ENCODE measurements at places on chromosomes 12 and 14.

GRCh38 chr12:82919388-82920054 is 232.8 kb downstream of the TMTC2 start:
- DNase-seq = no peak

GRCh38 chr12:15116086-15116485 is 105.1 kb downstream of the RERG start:
- no peak for DNase-seq

GRCh38 chr12:106461730-106462129 is 104.2 kb downstream of the POLR3B start:
- no peak for DNase-seq

GRCh38 chr12:128852026-128852698 is 1.1 kb upstream of the GLT1D1 start:
- DNase-seq = no peak

- peak; percentile 71 for DNase-seq
Observed at GRCh38 chr14:55580470-55581341, 699 bp downstream of the KTN1 start.

GRCh38 chr14:94337274-94337673 is 14.1 kb upstream of the SERPINA6 start:
- DNase-seq = no peak

- peak; percentile 6 for DNase-seq
Observed at GRCh38 chr12:30719060-30719459, 23.4 kb upstream of the IPO8 start.

DNA sequence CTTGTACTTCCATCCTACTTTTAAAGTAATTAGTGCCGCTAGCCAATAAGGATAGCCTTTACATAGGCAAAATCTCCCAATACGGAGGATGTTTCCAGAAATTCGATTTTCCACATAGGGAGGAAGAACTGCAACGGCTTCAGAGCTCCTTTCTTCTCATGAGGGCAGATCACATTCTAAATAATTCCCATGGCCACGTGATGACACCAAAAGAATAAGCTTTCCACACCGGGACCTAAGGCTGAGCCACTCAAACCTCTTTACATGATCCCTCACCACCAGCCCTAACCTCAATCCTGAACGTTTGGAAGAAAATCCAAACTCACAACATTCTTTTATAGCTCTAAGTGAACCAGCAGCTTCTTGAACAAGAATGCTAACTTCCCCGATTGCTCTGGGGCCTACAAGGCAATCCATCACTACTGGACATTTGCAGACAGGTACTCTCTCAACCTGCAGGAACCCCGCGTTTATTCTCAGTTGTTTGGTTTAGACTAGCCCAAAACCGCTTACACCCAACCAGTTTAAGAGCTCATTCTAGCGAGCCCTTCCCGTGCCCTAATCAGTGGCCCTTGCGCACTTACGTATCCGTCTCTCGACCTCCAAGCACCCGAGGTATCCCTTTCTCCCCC is 884 bp downstream of the CAPRIN2 start:
- DNase-seq = no peak

DNA sequence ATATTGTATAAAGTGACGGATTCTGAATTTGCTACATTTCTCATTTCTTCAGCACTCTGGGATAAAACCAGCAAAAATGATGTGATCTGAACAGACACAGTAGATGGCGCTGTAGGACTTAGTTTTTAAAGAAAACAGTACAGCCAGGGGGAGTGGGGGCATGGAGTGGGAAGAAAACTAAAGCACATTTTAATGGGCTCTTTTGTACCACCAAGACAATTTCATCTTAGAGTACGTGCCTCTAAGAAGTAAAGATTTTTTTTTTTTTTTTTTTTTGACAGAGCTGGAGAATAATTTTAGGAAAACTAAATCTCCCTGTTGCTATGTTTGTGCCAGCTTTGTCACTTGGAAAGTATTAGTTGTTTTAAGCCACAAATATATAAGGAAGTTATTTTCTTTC is 124.4 kb downstream of the RAD51B start:
- DNase-seq = peak; percentile 77

- DNase-seq = no peak
Observed at GRCh38 chr12:77299910-77300669, 234.7 kb upstream of the E2F7 start.

- no peak for DNase-seq
Observed at GRCh38 chr14:72686101-72686500, 207.8 kb downstream of the DPF3 start.

- DNase-seq = no peak
Observed at GRCh38 chr14:84162633-84163032, 1367.3 kb upstream of the FLRT2 start.

DNA sequence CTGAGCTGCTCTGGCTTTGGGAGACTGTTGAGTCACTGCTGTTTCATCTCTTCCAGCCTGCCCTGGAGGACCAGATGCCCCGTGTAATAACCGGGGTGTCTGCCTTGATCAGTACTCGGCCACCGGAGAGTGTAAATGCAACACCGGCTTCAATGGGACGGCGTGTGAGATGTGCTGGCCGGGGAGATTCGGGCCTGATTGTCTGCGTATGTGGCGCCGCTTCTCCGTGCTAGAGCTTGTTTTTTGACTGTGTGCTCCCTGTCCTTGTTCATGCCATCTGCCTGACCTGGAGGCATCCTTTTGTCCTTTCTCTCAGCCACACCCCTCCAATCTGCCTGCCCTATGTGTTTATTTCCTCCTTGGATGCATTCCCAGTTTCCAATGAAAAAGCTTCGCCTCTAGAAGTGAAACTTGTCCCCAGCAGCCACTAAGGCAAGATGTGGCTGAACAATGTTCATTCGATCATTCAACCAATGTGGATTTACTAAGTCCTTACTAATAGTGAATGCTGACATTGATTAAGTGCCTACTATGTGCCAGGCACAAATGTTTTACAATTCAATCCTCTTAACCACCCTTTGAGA is 98.6 kb downstream of the NT5DC3 start:
- no peak for DNase-seq

DNA sequence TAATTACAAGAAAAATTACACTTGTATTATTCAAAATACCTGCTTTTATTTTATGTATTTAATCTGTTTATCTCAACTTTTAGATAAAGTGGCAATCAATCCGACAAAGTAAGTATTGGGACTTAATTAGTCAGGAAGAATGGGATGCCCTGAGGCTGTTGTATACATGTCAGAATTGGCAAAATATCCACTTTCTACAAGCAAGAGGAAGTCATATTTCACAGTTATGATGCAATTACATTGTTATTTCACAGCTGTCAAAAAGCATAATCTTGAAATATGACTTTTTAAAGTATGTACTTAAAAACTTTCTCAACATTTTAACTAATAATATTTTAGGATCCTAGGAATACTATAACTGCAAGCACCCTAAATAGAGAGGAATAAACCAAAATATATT is 357.1 kb upstream of the MGAT4C start:
- no peak for DNase-seq

DNA sequence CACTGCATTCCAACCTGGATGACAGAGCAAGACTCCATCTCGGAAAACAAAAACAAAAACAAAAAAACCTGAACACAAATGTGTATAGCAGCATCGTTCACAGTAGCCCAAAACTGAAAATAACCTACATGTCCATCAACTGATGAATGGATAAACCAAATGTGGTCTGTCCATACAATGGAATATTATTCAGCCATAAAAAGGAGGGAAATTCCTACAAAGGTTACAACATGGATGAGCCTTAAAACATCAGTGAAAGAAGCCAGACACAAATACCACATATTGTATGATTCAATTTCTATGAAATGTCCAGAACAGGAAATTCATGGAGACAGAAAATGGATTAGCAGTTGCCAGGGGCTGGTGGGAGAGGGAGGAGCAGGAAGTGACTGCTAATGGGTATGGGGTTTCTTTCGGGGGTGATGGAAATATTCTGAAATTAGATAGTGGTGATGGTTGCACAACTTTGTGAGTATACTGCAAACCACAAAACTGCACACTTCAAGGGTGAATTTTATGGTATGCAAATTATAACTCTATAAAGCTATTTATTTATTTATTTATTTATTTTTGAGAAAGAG is 4.0 kb downstream of the MYL2 start:
- DNase-seq = no peak

DNA sequence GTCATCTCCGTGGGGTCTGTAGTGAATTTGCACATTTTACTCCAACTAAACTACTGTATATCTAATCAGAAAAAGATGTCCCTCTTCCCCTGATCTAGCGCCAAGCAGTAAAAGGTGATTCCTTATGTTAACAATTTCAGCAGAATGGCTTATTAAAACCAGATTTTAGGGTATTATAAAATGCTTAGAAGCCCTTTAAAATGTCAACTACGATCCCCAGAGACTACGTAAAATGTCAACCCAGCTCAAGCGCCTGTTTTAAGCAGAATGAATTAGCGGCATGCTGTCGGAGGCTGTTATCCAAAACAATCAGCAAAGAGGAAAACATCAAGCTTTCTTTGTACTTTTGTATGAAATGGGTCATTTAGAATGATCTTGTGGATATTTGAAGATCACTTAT is 408.9 kb downstream of the SOX5 start:
- DNase-seq = no peak

GRCh38 chr12:124904306-124905098 is 9.9 kb downstream of the UBC start:
- DNase-seq = peak; percentile 79

- no peak for DNase-seq
Observed at GRCh38 chr14:65335411-65335947, 77.1 kb upstream of the FUT8 start.

GRCh38 chr14:94374116-94374515 is 14.3 kb downstream of the SERPINA1 start:
- no peak for DNase-seq

DNA sequence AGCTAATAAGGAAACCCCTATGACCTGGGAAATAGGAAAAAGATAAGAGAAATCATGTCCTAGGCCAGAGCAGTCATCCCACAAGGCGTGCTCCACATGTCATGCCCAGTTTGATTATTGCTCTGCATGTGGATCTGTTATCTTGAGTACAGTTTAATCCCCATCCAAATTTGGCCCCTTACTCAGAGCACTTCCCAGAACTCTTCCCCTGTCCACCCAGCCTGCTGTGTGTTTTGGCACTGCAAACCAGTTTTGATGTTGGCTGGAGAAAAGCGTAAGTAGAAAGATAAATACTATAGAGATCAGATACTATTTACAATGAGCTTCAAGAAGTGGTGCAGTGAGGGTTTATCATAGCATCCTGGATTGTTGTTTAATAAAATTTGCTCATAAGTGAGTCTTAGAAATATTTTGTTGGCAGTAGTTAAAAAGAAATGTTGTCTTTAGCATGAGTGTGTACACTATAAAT is 83.8 kb downstream of the PTPRB start:
- DNase-seq = no peak

DNA sequence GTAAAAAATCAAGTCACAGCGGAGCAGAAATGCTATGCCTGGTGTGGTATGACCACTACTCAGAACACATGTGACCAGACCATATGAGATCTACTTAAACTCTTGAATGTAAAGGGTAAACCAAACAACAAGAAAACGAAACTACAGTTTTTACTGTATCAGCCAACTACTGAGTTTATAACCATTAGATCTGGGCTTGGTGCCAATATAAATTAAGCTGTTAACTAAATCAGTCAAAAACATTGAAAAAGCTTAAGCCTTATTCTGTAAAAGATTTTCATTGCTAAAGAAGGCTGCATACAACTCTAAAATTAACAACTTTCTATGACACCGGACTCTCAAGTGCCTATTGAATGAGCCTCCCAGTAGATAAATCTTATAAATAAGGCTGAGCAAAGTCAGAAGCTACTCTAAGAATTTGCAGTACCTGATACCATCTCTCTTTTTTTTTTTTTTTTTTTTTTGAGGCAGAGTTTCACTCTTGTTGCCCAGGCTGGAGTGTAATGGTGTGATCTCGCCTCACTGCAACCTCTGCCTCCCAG is 35.4 kb downstream of the SPTLC2 start:
- no peak for DNase-seq

All from urothelium cell line (cell line).